Daoy (cell line): ENCODE measurements at places on chromosomes 7 and 10.
A peak's percentile ranks its signal among the peaks of the same experiment; 100 is the strongest.

- peak; percentile 81 for DNase-seq
These were observed 9.8 kb upstream of the MRPS16 start for GRCh38 chr10:73262105-73262730.

- peak; percentile 19 for DNase-seq
These were observed 23.2 kb downstream of the DPCD start for GRCh38 chr10:101611096-101611905.

DNA sequence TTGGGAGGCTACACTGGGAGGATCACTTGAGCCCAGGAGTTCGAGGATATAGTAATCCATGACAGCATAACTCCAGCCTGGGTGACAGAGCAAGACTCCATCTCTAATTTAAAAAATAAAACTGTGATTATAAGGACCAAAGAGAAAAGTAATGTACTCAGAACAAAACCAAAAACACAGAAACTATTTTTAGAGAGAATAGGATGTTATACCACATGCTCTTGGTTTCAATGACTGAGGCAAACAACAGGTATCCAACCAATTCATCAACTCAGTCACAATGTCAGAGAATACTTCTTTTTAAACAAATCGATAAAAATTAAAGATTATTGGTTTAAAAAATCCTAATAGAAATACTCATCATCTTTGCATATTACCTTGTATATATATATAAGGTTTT, 186.7 kb downstream of the TPK1 start:
- DNase-seq, result no peak

DNA sequence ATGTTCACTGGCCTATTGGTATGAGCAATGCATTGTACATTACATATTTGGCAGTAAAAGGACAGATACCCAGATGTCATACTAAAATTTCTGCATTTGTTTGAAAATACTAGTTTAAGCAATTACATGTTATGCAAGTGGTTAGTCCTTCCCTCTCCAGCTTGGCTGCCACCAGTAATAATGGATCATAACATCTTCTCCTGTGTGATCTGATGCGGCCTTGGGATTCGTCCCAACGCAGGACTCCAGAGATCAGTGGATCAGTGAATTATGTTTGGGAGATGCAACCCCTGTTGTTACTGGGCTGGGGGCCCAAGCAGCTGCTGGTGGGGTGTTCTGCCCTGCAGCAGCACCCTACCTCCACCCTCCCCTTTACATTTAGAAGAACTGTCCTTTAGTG, 11.2 kb upstream of the PDK4 start:
- no peak for DNase-seq

GRCh38 chr10:20853276-20853675, 43.8 kb downstream of the NEBL start:
- DNase-seq, result no peak

DNA sequence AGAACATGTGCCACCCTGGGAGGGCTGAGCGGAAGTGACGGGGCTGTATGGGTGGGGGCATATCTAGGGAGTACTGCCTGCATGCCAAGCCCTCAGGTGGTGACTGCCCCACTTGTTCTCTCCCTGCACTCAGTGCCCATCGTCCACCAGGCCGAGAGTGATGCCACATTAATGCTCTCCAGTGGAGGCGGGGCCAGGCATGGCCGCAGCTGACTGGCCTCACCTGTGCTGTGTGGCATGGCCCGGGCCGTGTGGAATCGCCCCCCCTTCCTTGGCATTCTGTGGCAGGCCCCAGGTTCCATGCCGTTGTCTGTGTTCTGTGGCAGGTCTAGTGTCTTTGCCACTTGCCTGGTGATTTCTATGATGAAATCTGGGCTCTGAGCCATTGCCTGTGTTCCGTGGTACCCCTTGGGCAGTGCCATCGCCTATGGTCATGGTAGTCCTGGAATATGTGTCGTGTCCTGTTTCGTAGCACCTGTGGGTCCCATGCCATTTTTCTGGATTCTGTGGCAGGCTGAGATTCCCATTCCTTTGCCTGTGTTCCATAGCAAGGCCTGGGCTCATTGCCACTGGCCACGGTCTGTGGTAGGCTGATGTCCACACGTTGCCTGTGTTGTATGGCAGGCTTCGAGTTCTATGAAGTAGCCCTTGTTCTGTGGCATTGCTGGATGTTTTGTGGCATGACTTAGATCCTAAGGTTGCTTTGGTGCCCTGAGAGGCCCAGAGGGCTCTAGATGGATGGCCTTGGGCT, 8.9 kb downstream of the FLNC start:
- DNase-seq, result no peak

DNA sequence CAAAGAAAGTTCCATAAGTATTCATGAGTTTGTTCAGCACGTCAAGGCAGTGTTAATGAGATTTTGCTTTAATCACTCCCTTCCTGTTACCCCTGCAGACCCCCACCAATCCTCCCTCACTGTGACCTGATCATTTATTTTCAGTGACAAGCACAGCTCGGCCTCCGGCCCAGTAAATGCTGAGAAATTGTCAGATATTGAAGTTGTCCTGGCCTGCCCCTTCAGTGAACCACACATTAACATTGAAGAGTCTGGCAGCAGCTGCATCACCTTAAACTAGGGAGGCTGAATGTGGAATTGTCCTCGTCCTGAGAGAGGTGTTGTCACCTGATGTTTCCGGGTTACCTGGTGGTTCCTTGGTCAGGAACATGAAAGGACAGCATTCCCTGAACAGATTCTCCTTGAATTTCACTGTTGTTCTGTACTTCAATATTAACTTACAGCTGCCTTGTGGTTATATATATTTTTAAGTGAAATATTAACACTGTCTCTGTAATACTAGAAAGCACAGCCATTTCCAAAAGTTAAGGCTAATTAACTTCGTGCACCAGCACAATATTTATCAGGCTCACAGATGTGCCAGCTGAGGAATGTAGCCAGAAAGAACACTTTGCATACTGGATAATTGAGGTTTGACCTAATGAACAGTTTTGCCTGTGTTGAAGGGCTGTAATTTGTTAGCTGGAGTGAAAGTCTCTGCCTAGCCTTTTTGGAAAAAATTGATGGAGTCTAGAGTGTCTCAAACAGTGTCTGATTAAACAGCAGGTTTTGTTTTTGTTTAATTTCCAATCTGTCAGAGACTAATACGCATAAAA, 265.3 kb downstream of the HDAC9 start:
- no peak for DNase-seq

GRCh38 chr7:136326045-136326609, 349.0 kb upstream of the MTPN start:
- no peak for DNase-seq

DNA sequence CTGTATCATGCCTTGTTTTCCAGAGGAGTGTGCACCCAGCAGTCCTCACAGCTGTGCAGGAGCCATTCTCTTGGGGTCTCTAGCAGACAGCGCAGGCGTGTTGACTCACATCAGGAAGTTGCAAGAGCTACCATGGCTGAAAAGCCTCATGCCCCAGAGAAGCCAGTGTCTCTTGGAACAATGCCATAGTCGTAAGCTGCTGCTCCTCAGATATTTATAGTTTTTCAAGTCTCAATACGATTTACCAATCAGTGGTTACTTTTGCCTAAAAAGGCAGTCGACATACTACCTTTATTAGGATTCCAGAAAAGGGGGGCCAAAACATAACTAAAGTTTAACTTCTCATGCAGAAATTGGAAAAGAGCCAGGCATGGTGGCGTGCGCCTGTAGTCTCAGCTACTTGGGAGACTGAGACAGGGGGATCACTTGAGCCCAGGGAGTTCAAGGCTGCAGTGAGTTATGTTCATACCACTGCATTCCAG, 407.7 kb downstream of the PARD3 start:
- DNase-seq, result peak; percentile 4

- DNase-seq, result no peak
These were observed 6.5 kb downstream of the PPIF start for GRCh38 chr10:79353726-79354125.

DNA sequence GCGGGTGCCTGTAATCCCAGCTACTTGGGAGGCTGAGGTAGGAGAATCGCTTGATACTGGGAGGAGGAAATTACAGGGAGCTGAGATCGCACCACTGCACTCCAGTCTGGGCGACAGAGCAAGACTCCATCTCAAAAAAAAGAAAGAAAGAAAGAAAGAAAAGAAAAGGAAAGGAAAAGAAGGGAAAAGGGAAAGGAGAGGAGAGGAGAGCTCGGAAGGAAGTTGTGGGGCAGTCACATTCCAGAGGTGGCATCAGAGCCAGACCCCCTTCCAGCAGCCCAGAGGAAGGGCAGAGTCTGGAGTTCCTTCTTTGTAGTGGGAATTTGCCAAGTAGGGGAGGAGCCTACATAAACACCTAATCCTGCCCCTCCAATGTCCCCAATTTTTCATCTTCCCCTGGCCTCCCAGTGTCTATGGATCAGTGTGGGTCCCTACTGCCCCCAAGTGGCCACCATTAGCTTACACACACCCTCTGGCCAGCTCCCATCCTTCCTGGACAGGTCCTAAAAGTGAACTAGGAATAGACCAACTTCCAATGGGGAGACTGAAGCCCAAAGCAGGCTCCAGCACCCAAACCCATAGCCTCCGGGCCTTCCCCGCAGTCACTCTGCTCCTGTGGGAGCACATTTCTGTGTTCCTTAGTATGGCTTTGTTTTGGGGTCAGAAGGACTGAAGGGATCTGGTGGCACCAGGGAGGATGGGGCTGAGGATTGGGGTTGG, 39.6 kb upstream of the HSPB1 start:
- peak; percentile 73 for DNase-seq

GRCh38 chr10:127117125-127117524, 79.3 kb downstream of the INSYN2A start:
- peak; percentile 32 for DNase-seq

DNA sequence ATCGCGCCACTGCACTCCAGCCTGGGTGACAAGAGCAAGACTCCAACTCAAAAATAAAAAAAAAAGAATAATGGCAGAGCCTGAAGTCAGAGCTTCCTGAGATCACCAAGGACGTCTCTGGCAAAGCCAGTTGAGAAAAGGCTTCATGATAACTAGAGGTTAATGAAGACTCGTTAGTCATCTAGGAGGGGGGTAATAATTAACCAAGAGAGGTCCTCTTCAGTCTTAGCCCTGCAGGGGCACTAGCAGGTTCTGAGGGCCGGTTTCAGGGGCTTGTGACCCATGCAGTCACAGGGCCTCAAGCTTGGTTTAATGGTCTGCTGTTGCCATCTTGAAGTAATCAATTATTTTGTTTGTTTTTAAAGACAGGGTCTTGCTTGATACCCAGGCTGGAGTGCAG, 28.6 kb upstream of the PROSER2 start:
- no peak for DNase-seq

DNA sequence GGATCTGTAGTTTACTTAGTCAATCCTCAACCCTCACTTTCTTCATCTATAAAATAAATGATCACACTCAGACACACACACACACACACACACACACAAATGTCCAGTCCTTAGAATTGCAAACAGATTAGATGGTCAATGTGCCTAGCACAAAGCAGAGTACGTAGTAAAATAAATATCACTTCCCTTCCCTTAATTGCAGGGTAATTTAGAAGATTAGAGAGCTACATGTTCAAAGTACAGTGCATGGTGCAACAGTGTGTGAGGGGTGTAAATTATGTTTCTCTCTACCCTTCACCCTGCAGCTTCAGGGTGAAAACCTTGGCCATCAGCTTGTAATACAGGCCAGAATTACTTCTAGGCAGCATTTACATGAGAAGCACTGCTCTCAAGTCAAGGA, 187.0 kb upstream of the GHITM start:
- DNase-seq, result no peak

DNA sequence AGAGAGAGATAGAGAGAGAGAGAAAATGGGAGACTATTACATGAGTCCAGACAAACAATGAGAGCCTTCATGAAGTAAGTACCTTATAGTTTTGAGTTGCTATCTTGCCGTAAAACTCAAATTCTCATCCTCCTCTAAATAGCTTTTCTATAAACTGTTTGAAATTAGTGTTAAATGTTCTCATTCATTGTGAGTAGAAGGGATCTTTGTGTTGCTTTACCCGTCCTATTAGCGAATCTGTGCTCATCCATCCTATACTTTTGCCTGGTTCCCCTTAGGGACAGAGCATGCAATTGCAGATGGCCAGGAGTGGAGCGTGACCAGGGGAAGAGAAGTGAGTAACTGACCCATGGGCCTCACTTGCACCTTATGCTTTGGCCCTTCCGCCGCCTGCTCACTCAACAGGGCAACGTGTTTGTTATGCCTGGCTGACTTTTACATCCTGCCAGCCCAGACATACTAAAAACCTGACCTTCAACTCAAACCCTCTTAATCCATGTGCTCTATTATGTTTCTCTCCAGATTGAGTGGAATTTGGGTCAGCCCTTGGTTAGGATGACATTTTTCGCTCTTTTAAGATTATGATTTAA, 244.2 kb upstream of the YAE1 start:
- no peak for DNase-seq

DNA sequence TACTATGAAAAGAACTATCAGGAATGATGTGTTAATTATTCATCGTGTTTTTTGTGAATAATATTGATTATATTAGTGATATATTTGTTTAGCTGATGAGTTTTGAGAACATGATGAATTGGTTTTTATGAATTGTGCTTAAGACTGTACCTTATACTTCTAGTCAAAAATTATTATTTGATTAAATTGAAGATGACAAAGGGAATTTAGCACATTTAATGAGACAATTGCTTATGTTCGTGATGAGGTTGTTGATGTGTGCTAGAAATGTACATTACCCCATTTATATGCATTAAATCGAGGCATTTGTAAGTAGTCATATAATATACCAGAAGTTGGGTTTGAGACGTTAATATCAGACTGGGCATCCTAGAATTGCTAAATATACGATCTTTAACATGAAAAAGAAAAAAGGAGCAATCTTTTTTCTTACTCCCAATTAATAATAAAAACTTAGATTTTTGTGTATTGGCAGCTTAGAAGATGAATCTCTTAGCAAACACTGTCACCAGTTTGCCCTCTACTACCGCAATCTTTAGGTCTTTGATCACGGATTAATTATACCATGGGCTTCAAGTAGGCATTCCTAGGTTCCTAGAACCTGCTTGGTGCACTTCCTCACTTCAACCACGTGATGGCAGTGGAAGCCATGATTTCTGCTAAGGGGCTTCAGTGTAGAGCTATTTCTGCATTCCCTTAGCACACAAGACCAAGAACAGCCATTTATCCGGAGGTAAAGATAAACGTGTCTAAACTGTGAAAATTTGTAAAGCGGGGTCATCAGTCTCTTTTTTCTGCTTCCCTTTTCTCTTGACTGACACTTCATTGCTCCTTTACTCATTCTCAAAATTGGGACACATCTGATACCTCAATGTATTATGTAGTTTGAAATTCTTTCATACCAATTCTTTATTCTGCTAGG, 1.6 kb downstream of the KLHDC10 start:
- peak; percentile 89 for DNase-seq

GRCh38 chr10:63593576-63593975, 72.4 kb downstream of the REEP3 start:
- no peak for DNase-seq
